MG63 (cell line): ENCODE measurements at places on chromosomes 11 and 22. TPM values are rescaled to one million over a fixed set of nuclear protein-coding genes. Genes with fewer than 3 reads are reported as not detected.

The ARHGAP8 gene
- total RNA-seq: not detected in 2 replicates

The OR56A1 gene
- total RNA-seq: not detected in 2 replicates

The MMP13 gene
- not detected in 2 replicates for total RNA-seq

The DEUP1 gene
- not detected in 2 replicates for total RNA-seq

The GPR83 gene
- total RNA-seq: not detected in 2 replicates

The FOLR1 gene
- 0.23 and 3.0 TPM in 2 replicates for total RNA-seq

The CARNS1 gene
- total RNA-seq: not detected in 2 replicates

The FERMT3 gene
- not detected in 2 replicates for total RNA-seq

The STX5 gene
- total RNA-seq: 28.0 and 42.3 TPM in 2 replicates

The GSTT2 gene
- 0.30 and 1.6 TPM in 2 replicates for total RNA-seq

The TMEM86A gene
- total RNA-seq: 0.05 and 0.40 TPM in 2 replicates

The DDB1 gene
- total RNA-seq: 170 and 250 TPM in 2 replicates

The PRSS23 gene
- 19.9 and 37.4 TPM in 2 replicates for total RNA-seq

The MMP1 gene
- not detected in 2 replicates for total RNA-seq

The OR10D3 gene
- total RNA-seq: not detected in 2 replicates

The KCNE3 gene
- total RNA-seq: 1.1 and 2.9 TPM in 2 replicates

The TYR gene
- total RNA-seq: not detected in 2 replicates

The FAM180B gene
- total RNA-seq: not detected in 2 replicates

The OR5A1 gene
- total RNA-seq: not detected in 2 replicates

The PHOX2A gene
- not detected in 2 replicates for total RNA-seq

The OR52I2 gene
- not detected in 2 replicates for total RNA-seq

The BTBD18 gene
- total RNA-seq: not detected in 2 replicates

The LARGE2 gene
- not detected in 2 replicates for total RNA-seq

The CENATAC gene
- 3.4 and 12.7 TPM in 2 replicates for total RNA-seq

The MPPED2 gene
- not detected in 2 replicates for total RNA-seq

The DPAGT1 gene
- 7.9 and 18.4 TPM in 2 replicates for total RNA-seq

The FADD gene
- total RNA-seq: 37.8 and 91.0 TPM in 2 replicates

The VSIG2 gene
- total RNA-seq: not detected in 2 replicates

The GLYATL1B gene
- not detected in 2 replicates for total RNA-seq

The CRYBB3 gene
- 5.1 TPM in 1 of 2 replicates, not detected in the other for total RNA-seq

The SOX6 gene
- total RNA-seq: not detected in 2 replicates

The KRTAP5-2 gene
- total RNA-seq: not detected in 2 replicates

The RASSF10 gene
- not detected in 2 replicates for total RNA-seq

The ESAM gene
- total RNA-seq: not detected in 2 replicates

The CHCHD10 gene
- total RNA-seq: 0.26 TPM in 1 of 2 replicates, not detected in the other

The LIN7C gene
- total RNA-seq: 18.0 and 33.0 TPM in 2 replicates

The PDGFB gene
- total RNA-seq: 0.13 and 0.57 TPM in 2 replicates

The ATXN10 gene
- total RNA-seq: 169 and 176 TPM in 2 replicates

The LAYN gene
- 57.3 and 72.7 TPM in 2 replicates for total RNA-seq

The WNT7B gene
- total RNA-seq: 5.6 and 7.9 TPM in 2 replicates

The KLHL35 gene
- 0.12 and 3.9 TPM in 2 replicates for total RNA-seq

The SMTNL1 gene
- total RNA-seq: not detected in 2 replicates

The ANKK1 gene
- not detected in 2 replicates for total RNA-seq

The SEPTIN3 gene
- 0.43 and 3.5 TPM in 2 replicates for total RNA-seq

The ANGPTL5 gene
- 0.10 TPM in 1 of 2 replicates, not detected in the other for total RNA-seq

The PIWIL4 gene
- total RNA-seq: 0.20 TPM in 1 of 2 replicates, not detected in the other

The OR51I1 gene
- total RNA-seq: not detected in 2 replicates

The ANO1 gene
- 0.12 and 0.99 TPM in 2 replicates for total RNA-seq

The OR8K5 gene
- total RNA-seq: not detected in 2 replicates

The P2RX6 gene
- total RNA-seq: 1.1 and 10.0 TPM in 2 replicates

The SMC1B gene
- not detected in 2 replicates for total RNA-seq

The ZFP91 gene
- 56.1 and 70.7 TPM in 2 replicates for total RNA-seq

The NELL1 gene
- total RNA-seq: not detected in 2 replicates

The MMP11 gene
- total RNA-seq: 2.0 and 4.9 TPM in 2 replicates

The CLNS1A gene
- total RNA-seq: 365 and 379 TPM in 2 replicates

The TRIM49 gene
- total RNA-seq: not detected in 2 replicates
